ENCODE measurements at places on chromosomes 12 and 14. TPM values are rescaled to one million over a fixed set of nuclear protein-coding genes. Genes with fewer than 3 reads are reported as not detected.
A peak's percentile ranks its signal among the peaks of the same experiment; 100 is the strongest.

HOXC11 gene
- not detected for total RNA-seq

APOF gene
- not detected for total RNA-seq

SLC5A8 gene
- not detected for total RNA-seq

TSPAN31 gene
- total RNA-seq: 70.8 TPM

CLEC1A gene
- not detected for total RNA-seq

TSPAN19 gene
- total RNA-seq: not detected

KCNK10 gene
- not detected for total RNA-seq

RNASE3 gene
- total RNA-seq: not detected

AKAP6 gene
- 14.3 TPM for total RNA-seq

RPGRIP1 gene
- not detected for total RNA-seq

SLC22A17 gene
- total RNA-seq: 32.8 TPM

GRCh38 chr12:24416423-24417109, 467.1 kb upstream of the SOX5 start:
- no peak for DNase-seq

DNA sequence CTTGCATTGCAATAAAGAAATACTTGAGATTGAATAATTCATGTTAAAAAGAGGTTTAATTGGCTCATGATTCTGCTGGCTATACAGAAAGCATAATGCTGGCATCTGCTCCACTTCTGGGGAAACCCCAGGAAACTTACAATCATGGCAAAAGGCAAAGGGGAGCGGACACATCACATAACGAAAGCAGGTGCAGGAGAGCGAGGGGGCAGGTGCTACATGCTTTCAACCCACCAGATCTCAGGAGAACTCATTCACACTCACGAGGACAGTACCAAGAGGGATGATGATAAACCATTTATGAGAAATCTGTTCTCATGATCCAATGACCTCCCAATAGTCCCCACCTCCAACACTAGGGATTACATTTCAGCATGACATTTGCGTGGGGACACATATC, 172.6 kb downstream of the RASSF9 start:
- no peak for DNase-seq

DNA sequence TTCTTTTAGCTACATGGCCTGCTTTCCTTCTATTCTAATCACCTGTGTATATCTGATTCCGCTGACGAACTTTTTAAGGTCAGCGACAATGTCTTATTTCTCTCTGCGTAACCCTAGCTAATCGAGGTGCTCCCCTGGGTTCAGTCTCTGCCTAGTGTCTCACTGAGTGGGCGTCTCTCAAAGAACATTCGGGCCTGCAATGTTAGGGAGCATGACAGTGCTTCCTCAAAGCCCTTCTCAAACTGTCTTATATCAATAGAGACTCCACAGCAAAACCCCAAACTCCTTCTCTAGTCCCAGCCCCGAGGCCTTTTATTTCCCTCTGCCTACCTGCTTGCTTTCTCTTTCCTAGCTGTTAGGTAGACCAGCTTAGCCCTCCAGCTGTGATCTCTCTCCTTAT, 13.7 kb upstream of the RPS6KL1 start:
- no peak for DNase-seq

DNA sequence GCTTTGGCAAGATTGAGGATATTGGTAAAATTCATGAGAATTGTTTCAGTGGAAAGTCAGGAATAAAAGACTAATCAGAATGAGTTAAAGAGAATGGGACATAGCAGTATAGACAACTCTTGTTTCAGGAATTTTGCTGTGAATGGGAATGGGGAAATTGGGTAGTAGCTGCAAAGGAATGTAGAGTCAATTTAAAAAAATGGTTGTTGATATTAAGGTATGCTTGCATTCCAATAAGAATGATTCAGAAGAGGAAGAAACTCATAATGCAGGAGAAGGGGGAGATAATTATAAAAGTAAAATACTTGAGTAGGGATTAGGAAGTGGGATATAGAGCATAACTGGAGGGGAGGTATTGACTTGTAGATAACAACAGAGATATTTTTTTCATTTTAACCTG, 40.7 kb downstream of the MNAT1 start:
- peak; percentile 64 for DNase-seq

GRCh38 chr14:77883131-77883846, 83.4 kb downstream of the ADCK1 start:
- no peak for DNase-seq

DNA sequence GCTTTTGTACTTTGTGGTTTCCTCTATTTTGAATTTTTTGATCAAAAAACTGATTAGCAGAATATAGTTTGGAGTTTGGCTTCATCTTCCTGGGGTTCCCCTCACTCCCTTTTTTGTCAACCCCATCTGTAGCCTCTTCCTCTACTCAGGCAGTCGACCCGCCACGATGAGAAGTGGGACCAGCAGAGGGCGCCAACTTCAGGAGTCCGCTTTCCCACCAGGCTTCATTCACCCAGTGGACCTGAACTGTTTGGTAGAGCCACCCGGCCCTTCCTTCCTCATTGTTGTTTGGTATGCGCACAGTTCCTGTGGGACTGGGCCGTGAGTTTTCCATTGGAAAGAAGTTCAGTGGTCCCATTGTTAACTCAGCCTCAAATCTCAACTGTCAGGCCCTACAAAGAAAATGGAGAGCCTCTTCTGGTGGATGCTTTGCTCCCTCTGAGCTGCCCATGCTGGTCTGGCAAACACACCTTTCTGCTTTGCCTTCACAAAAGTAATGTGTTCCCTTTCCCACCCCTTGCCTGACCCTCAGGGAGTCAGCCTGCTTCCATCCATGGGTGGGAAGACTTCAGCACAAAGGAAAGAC, 21.7 kb downstream of the TMBIM6 start:
- DNase-seq: peak; percentile 73

DNA sequence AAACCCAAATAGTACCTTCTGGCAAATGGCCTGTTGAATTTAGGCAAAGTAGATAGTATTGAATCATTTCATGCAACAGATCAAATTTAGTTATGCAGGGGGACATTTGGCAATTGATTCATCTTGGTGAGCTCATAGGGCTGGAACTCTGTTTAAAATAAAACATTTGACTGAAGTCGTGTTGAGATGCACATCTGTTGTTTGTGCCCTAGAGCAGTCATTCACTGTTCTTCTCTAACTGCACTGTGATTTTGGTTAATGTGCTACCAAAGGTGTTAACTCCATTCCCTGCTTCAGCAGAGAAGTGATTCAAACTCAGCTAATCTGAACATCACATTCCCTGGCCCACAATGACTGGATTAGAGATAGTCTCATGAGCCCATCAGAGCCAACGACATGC, 44.0 kb upstream of the CSRP2 start:
- peak; percentile 9 for DNase-seq

DNA sequence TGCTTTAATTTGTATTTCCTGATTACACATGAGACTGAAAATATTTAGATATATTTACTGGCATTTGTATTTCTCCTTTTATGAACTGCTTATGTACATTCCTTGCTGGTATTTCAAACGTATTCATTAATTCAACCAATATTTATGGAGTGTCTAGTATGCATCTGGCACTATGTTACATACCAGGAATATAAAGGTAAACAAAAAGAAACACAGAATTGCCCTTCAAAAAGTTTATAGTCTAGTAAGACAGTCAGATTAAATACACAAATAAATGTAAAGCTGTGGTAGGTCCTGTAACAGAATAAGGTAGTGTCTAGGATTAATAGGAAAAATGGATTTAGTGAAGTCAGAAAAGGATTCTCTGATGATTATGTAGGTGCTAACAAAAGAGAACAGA, 87.5 kb downstream of the PPP1R12A start:
- DNase-seq: no peak

DNA sequence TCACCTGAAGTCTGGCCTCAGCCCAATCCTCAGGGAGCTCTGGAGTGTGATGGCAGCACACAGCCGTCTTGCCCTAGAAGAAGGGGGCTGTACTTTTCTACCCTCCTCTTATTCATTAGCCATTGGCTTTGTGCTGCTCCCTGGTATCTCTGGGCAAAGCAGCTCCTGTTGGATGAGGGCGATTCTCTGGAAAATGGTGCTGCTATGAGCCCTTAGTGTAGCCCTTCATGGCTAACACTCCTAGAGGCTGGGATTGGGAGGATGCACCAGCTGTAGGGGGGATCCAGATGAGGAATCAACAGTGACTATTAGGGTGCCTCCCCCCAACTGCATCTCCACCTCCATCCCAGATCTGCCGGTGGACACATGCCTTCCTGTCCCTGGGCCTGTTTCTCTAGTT, 32.6 kb downstream of the RPH3A start:
- no peak for DNase-seq

DNA sequence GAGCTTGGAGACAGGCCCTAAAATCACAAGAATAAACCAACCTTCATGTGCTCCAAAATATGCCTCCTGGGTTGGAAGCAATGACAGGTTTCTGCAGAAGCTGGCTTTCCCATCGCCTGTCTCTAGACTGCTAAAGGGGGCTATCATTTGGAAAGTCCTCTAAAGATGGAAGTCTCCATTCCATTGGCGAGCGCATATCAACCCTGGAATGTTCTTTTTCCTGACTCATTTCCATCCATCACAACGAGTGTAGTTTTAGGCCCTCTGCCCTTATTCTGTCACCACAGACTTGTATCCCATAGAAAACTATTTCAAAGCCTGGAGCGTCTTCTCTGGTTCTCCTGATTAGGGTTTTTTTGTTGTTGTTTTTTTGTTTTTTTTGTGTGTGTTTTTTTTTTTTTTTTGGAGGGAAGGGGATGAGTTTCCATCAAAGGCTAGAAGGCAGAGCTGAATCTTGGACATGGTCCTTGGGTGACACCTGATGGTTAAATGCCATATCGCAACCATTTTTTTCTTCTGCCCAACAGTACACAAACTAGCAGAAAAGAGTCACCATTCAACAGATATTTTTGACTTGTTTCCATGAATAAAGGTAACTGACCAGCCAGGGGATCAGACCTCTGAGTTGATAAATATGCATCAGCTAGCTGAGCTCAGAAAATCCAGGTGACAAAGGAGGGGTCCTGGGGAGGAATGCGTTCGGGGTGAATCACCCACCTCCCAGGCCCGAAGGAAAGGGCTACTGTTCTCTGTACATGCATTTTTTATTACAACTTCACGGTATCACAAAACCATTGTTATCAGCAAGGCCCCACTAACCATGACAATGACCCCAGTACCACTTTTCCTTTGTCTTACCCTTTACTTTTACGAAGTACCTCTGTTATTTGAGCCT, 40.5 kb downstream of the KCNA5 start:
- DNase-seq: peak; percentile 67

DNA sequence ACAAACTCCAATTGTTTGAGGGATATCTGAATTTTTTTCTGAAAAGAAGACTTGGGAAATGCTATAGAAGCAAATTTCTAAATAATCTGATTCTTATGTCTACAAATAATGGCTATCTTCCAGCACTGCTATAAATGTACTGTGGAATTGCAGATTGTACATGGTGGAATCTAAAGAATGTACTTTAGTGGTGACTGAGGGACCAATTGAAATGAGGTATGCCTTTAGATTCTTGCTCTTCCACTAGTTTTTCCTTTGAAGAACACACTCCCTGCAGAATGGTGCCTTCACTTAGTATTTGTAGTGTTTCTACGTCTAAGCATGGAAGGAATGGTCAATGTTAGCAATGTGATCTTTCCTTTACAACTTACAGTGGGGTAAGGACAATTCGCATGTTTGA, 11.7 kb upstream of the PRB4 start:
- DNase-seq: peak; percentile 2

DNA sequence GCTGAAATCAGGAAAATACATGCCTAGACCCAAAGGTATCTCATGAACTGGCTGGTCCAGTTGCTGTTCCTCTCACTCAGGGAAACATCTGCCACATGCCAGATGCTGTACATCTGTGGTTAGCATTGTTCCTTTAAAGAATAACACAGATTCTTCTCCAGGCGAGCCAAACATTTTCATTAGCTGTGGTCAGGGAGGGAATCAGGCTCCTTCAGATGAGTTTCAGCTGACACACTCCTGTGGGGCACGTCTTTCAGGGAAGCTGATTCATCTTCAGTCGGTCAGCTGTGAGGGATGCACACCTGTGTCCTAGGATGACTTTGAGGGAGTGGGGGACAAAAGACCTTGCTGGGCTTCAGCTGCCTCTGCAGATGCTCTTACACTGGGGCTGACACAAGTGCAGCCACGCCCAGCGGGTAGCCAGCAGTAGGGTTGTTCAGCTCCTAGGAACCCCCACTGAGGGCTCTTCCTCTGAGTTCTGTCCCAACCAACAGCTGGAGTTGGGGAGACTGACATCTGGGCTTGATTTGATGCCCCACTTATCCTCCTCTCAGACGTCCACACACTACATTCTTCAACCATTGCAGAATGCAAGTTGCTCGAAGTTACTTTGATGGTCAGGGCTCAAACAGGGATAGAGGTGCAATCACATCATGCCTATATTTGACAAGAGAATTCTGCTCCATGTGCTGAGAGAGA, 155.0 kb downstream of the NUAK1 start:
- DNase-seq: peak; percentile 85

DNA sequence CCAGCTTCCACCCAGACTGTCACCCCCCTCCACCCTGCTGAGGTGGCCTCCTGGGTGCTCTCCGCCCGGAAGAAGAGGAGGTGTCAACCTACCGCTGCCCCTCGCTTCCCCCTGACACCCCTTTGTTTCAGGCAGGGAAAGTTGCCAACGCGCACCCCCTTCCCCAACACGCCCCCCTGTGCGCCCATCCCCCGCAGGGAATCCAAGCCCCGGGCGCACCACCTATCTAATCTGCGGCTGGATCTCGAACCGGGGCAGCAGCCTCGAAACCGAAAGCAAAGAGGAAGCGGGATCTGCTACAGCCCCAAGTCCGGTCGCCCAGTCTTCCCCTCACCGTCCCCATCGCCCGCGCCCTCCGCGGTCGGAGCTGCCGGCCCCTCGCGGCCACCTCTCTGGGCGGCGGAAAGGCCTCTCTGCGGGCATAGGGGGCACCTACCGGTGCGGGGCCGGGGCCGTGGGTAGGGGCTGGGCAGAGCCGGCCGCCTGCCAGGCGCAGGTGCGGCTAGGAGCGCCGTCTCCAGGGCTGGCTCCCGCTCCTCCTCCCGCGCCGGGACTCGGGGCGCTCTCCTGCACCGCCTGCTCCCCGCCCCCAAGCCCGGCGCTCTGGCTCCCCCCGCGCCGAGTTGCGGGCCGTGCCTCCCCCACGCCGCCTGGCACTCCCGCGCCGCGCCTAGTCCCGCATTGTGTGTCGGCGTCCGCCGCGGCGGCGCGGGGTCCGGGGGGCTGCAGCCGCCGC, 18.3 kb upstream of the PLEKHH1 start:
- peak; percentile 76 for DNase-seq

- DNase-seq: no peak
Measured at GRCh38 chr14:25461780-25462179, 411.8 kb upstream of the STXBP6 start.

GRCh38 chr14:76981670-76982069, 46.8 kb downstream of the IRF2BPL start:
- no peak for DNase-seq

DNA sequence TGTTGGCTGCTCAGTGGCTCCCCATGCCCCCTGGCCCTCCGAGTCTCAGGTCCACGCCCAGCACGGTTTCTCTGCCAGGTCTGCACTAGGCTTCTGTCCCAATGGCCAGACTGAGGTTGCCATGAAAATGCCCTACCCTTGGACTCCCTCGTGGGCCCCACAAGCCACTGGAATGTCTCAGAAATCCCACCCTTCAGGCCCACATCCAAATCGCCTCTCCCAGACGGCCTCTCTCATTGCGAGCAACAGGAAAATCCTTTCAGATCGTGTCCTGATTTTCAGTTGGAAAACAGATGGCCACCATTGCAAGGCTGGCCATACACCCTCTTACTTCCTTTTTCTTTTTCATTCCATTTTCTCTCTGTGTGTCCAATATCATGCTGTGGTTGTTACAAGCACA, 77.3 kb downstream of the IRF2BPL start:
- DNase-seq: peak; percentile 43

Data from GM23248 (cell line).